Endodermal cell (in vitro differentiated cells): ENCODE measurements at places on chromosomes 5 and 9. TPM values are rescaled to one million over a fixed set of nuclear protein-coding genes. Genes with fewer than 3 reads are reported as not detected.

The C5orf52 gene
- total RNA-seq, result not detected in 3 replicates

The RGS7BP gene
- total RNA-seq, result 2.2 to 3.3 TPM (median 2.3 TPM) in 3 replicates

The GABBR2 gene
- total RNA-seq, result 1.3 and 2.2 TPM in 2 replicates

The SPATA24 gene
- 10.6 to 12.1 TPM (median 11.9 TPM) in 3 replicates for total RNA-seq

The SLC45A2 gene
- 0.20 and 0.27 TPM in 2 replicates for total RNA-seq

The CYSRT1 gene
- 1.4 to 1.6 TPM (median 1.4 TPM) in 3 replicates for total RNA-seq

The PIP5K1B gene
- 8.0 to 16.4 TPM (median 8.5 TPM) in 3 replicates for total RNA-seq

The TRIP13 gene
- 6.2 to 32.4 TPM (median 29.1 TPM) in 3 replicates for total RNA-seq

The RANBP17 gene
- total RNA-seq, result 20.6 to 31.0 TPM (median 26.6 TPM) in 3 replicates

The BRD3 gene
- total RNA-seq, result 84.6 and 103 TPM in 2 replicates

DNA sequence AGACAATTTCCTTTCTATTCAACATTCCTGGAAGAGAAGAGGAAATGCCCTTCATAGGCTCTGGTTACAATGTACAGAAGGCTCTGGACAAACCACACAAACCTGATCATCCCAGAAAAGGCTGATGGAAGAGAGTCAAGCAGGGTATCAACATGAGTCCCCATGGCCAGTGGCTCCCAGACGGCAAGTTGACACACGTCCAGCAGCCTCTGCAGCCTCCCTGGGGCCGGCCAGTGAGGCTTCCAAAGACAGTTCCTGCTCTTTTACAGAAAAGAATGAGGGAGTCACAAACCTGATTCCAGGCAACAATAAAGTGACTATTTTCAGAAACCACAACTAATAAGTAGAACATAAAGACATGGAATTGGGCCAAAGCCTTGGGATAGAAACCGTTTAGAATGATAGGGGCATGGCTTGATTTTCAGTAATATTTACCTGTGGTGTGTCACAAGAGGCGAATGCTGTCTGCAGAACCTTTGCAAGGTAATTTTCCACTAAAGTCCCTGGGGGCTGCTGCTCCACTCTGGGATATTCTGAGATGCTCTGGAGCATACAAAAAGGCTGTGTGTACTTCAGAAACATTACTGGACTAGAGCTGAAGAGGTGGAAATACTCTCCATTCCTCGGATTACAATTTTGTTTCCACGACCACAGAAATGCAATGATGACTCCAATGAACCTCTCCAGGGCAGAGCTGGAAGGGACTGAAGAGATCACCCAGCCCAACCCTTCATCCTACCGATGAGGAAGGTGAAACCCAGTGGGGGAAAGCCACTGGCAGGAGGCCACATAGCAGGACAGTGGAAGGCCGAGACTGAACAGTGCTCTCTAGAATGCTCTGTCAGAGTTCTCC is 10.4 kb downstream of the MED27 start:
- DNase-seq, result no peak

GRCh38 chr9:19934301-19934871 is 145.5 kb upstream of the SLC24A2 start:
- DNase-seq, result peak; percentile 81

DNA sequence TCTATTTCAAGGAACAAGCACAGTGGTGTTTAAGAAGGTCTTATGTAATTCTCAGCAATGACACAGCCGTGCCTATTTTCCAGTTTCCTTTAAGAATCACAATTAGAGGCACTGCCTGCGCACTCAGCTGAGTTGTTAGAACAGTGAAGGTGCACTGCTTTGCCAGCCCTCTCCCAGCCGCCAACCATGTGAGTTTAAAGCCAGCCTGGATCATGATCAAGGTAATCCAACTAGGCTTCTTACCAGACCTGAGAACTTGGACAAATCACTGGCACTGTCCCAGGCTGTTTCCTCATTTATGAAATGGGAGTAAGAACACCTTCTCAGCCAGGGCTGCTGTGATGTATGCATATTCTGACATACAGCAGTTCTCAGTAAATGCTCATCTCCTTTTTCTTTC is 99.6 kb downstream of the ASTN2 start:
- DNase-seq, result no peak

- no peak for DNase-seq
These were observed 137.6 kb downstream of the ADGRV1 start for GRCh38 chr5:90696153-90696552.

- peak; percentile 92 for DNase-seq
These were observed 28.2 kb downstream of the PTPA start for GRCh38 chr9:129139233-129139992.

GRCh38 chr5:3361811-3362605 is 233.6 kb upstream of the IRX1 start:
- peak; percentile 14 for DNase-seq

GRCh38 chr5:173668245-173668800 is 51.9 kb upstream of the BOD1 start:
- no peak for DNase-seq

DNA sequence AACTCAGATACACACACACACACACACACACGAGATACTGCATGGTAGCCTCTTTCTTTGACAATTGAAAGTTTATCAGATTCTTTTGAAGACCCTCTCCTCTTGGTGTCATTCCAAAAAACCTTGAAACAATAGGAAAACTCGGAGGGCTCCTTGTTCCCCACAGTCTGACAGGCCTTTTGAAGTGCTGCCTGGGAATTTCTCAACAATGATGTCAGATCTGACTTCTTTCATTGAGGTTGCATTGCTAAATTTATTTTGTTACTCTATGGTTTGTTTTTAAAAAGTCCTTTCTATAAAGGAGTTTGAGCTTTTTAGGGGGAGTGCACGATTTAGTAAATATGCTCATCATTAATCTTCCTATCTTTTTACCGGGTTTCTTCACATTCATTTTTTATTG is 583.9 kb downstream of the SEMA5A start:
- DNase-seq, result peak; percentile 40

DNA sequence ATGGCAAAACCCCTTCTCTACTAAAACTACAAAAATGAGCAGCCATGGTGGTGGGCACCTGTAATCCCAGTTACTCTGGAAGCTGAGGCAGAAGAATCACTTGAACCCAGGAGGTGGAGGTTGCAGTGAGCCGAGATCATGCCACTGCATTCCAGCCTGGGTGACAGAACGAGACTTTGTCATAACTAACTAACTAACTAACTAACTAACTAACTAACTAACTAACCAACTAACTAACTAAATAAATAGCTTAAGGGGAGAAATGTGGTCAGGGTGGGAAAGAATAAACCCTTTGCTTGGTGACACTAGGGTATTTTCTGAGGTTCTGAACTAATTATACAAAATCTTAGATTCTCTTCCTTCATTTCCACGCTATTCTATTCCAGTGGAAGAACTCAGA is 184.4 kb upstream of the MEF2C start:
- DNase-seq, result no peak

GRCh38 chr5:91212714-91213092 is 170.4 kb downstream of the ARRDC3 start:
- DNase-seq, result no peak

DNA sequence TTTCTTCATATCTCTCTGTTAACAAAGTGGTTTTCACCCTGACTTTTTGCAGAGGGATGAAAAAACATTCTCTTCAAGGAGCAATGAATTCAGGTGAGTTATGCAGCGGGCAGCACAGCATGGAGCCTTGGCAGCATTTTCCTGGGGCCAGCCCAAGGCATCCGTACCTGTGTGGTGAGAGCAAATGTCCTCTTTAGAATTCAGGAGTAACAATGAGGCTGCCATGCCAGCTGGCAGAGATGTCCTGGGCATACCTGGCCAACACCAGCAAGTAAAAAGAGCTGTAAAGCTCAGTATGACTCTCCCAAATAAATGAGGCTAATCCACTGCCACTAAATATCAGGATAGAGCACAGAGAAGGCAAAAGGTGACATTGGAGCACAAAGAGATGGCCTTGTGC is 277.6 kb upstream of the TRPC7 start:
- DNase-seq, result no peak

- DNase-seq, result no peak
These were observed 188.9 kb upstream of the TNC start for GRCh38 chr9:115306865-115307264.

DNA sequence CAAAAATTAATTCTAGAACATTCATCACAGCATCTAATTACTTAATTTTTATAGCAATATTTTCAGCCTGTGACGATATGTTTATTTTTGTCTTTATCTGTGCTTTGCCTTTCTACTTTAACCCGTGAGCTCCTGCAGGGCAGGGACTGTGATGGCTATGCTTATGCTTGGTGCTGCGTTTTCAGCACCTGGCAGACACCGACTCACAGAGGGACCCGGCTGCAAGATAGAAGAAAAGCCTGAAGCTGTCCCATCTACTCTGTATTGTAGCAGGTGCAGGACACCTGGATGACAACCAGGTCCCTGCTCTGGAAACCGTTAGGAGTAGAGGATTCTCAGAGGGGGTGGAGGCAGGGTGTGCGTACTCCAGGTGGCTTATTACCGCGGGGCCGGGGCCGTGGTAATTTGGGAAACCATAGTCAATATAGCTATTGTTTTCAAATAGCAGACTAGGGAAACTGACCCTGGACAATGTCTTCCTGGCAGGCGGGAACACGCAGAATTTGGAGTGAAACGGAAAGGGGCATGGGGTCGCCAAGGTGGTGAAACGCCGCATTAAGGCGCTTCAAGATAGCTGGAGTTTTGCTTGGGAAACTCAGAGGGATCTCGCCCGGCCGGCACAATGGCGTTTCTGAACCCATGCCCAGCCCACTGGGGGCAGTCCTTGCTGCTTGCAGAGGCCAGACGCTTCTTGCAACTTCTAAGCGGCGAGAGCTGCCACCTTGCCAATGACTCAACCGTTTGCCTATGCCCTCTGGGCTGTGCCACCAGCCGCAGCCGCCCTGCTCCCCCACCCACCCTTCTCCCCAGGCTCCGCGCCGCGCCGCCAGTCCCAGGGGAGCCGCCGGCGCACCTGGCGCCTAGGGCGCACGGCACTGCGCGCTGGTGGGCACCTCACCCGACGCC is 140.1 kb upstream of the PALM2AKAP2 start:
- DNase-seq, result peak; percentile 78

- peak; percentile 40 for DNase-seq
These were observed 1.6 kb upstream of the NIPSNAP3A start for GRCh38 chr9:104745852-104746251.

GRCh38 chr5:19927919-19928318 is 60.1 kb downstream of the CDH18 start:
- DNase-seq, result peak; percentile 81

GRCh38 chr9:126326228-126327005 is at the start of gene MVB12B:
TSS of gene MVB12B (plus strand) at chr9:126326829. CDS start at chr9:126326930, 101 bp downstream.
- DNase-seq, result peak; percentile 73

GRCh38 chr5:9324348-9325077 is 221.4 kb downstream of the SEMA5A start:
- no peak for DNase-seq

DNA sequence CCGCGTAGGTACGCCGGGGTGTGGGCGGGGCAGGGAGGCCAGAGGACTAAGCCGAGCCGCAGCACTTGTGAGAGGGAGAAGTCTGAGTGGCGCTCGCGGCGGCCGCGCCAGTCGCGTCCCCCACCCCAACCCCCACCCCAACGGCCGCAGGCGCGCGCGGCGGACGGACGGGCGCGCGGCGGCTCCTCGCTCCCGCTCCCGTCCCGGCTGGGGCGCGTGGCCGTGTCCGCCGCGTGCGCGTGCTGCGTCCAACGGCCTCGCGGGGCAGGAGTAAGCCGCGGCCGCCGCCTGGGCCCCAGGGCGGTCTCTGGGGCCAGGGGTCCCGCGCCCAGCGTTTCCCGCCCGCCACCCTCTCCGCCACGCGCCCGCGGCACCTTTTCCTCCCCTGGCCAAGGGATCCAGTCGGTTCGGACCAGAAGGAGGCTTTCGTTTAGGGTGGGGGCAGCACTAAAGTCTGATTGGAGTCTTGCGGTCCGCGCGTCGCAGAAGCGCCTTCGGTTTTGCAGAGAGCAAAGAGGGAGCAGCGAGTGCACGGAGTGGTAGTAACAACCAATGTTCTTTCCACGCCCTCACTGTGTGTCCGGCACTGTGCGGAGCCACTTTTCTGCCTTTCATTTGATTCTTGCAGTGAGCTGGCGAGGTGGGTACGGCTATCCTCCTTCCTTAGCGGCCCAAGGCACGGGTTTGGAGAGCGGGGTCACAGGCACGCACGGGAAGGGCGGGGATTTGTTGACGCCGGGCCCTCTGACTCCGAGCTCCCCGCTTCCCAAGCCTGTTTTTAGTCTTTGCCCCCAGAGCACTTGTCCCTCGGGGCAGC is 483 bp downstream of the G3BP1 start:
- peak; percentile 73 for DNase-seq

- no peak for DNase-seq
These were observed 51.5 kb upstream of the HRH2 start for GRCh38 chr5:175606409-175606808.

- DNase-seq, result no peak
These were observed 3.1 kb upstream of the NDUFS4 start for GRCh38 chr5:53557386-53557785.

- DNase-seq, result peak; percentile 65
These were observed 129.4 kb upstream of the GPR151 start for GRCh38 chr5:146645342-146645741.

DNA sequence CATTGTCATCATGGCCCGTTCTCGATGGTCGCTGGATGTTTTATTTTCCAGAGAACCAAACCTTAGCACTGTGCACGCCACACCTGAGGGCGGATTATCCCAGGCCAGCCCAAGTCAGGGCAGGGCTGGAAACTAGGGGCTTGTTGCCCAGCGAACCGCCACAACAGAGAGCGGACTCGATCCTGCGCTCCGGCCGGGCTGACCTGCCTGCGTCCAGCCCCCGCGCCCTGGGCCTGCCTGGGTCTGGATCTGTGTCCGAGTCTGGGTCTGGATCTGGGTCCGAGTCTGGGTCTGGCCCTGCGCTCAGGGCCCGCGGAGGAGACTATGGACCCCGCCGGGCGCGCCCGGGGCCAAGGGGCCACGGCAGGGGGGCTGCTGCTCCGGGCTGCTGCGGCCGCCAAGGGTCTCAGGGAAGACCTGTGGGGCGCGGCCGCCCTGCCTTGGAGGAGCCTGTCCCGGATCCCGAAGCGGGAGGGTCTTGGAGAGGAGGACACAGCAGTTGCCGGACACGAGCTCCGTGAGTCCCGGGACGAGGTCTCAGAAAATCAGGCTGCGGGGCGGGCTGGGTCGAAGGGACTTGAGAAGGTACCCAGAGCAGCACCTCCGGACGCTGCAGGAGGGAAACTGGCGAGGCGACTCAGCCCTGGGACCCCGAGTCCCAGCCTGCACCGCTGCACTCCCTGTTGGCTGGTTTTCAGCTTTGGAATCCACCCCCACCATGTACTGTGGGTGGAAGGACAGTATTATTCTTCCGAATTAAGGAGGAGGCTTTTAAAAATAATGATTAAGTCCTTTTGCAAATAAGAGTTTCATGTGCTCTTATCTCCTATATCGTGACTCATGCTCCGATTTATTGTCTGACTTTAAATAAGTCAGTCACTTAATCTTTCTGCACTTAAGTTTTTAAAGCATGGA is at the start of gene ANKDD1B:
TSS of gene ANKDD1B (plus strand) at position 143 of the 915 bp plus-strand sequence. CDS start at position 325, 182 bp downstream.
- peak; percentile 83 for DNase-seq

GRCh38 chr5:179371121-179371510 is 25.9 kb upstream of the ADAMTS2 start:
- no peak for DNase-seq

- peak; percentile 19 for DNase-seq
These were observed 59.4 kb upstream of the NEK6 start for GRCh38 chr9:124198331-124198730.

GRCh38 chr5:97936231-97936630 is 753.2 kb upstream of the RIOK2 start:
- no peak for DNase-seq

- no peak for DNase-seq
These were observed 2.9 kb downstream of the IQGAP2 start for GRCh38 chr5:76406014-76406413.

GRCh38 chr5:963673-964531 is 44.7 kb upstream of the NKD2 start:
- no peak for DNase-seq

- no peak for DNase-seq
These were observed 159.9 kb upstream of the FBXL17 start for GRCh38 chr5:108541836-108542235.
